ENCODE measurements at places on chromosomes 11 and 22. TPM values are rescaled to one million over a fixed set of nuclear protein-coding genes. Genes with fewer than 3 reads are reported as not detected.

DNA sequence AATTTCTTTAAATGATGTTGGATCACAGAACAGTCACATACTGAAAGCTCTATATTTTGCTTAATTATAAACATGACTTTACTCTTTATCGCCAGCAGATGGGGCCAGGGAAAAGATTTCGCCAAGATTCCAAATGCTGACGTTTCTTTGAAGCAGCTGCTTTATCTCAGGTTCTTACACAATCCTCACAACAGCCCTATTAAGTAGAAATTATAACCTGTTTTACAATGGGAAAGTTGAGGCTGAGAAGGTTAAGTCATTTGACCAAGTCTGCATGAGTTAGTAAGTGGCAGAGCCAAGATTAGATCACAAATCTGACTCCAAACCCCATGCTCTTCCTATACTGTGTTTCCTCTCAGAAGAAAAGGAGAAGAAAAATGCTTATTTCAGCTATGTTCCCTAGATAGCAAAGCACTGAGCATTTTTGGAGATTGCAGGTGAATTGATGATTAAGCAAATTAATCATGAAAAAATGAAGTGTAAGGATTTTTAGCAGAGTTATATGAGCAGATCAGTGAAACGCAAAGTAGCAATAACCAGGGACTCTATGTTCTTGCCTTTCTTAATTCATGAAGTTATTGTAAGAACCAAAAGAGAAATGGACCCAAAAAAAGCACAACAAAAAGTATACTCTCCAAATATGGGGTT lies 79.0 kb downstream of the AASDHPPT start:
- DNase-seq = peak; percentile 68

GRCh38 chr22:49992921-49993648 lies 19.5 kb downstream of the IL17REL start:
- peak; percentile 79 for DNase-seq

GRCh38 chr22:20408891-20409290 lies 14.9 kb downstream of the ZNF74 start:
- DNase-seq = no peak

DNA sequence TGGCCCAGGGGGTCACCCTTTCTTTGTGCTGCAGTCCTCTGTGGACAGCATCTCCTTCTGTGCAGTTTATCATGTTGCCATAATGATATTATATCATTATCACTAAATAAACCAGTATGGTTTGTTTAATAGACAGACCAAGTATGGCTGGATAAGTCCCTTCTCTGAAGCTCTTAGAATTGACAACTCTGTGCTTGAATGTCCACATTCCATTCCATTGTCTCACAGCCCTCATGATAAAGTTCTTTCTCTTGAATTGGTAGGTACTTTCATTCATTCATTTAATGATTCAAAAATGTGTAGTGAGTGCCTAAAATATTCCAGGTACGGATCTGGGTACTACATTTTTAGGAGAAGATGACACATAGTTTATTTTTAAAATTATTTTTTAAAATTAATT lies 7.8 kb downstream of the RPS6KA4 start:
- DNase-seq = no peak

DNA sequence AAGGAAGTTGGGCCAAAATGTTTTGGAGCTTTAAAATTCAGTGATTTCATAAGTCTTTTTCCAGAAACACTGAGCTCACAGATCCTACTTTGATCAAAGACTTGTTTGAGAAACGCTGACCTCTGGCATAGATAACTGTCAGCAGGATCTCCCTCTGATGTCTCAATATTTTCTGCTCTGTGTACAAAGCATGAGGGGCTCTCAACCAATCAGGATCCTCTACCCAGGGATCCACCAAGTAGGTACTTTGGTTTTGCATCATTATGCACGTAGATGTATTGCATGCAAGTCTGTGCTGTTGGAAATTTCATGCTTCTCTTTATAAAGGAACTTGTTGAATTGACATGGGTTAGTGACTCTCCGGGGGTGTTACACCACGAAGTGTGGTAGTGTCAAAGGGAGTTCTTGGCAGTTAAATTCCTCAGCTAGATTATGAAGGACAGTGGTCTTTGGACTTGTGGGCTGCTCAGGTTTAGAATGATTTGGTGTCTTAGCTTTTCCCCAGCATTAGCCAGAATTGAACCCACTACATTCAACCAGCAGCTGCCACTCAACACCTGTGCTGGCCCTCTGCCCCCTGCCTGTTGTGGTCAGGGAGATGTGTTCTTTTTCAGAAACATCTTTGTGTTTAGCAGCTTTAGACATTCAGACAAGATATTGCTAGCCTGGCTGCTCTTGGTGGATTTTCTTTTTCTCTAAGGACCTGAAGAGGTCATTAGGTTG lies 1.7 kb upstream of the DIXDC1 start:
- DNase-seq = no peak

DNA sequence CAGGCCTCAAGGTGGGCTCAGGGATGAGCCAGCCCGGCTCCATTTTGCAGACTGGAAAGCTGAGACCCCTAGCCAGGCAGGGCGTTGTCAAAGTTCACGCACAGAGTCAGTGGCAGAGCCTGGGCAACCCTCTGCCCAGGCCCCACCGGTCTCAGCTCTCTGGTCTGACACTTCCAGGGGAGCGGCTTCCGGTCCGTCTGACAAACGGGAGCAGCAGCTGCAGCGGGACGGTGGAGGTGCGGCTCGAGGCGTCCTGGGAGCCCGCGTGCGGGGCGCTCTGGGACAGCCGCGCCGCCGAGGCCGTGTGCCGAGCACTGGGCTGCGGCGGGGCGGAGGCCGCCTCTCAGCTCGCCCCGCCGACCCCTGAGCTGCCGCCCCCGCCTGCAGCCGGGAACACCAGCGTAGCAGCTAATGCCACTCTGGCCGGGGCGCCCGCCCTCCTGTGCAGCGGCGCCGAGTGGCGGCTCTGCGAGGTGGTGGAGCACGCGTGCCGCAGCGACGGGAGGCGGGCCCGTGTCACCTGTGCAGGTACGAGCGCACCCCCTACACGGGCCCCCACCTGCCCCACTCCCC lies 36.0 kb downstream of the CD6 start:
- DNase-seq = no peak

- no peak for DNase-seq
These were observed 12.2 kb downstream of the SLC43A3 start for GRCh38 chr11:57414612-57415212.

GRCh38 chr22:47276991-47277390 lies 514.5 kb downstream of the TBC1D22A start:
- no peak for DNase-seq

DNA sequence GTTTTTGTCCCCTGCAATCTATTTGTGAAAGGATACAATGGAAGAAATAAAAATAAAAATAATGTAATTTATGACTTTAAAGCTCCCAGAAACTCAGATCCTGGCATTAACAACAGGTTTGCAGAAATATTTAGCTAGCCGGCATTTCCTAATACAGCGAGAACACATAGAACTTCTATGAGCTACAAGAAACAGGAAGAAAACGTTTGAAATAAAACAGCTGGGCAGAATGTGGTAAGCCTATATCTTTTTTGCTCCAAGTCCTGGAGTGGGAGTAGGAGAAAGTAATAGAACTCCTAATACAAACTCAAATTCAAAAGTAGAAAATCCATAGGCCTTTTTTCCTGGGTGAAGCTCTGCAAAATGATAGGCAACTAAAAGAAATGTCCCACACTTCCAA lies 29.6 kb upstream of the FIBIN start:
- no peak for DNase-seq

- no peak for DNase-seq
These were observed 383.8 kb upstream of the NARS2 start for GRCh38 chr11:78958444-78958843.

- peak; percentile 64 for DNase-seq
These were observed 118.4 kb downstream of the RBFOX2 start for GRCh38 chr22:35910003-35910769.

GRCh38 chr11:130666781-130667251 lies 218.4 kb downstream of the ADAMTS15 start:
- peak; percentile 4 for DNase-seq

- DNase-seq = no peak
These were observed 179.1 kb upstream of the E2F8 start for GRCh38 chr11:19419808-19420207.

- DNase-seq = peak; percentile 84
These were observed 43.2 kb downstream of the NEU3 start for GRCh38 chr11:75031771-75032549.

DNA sequence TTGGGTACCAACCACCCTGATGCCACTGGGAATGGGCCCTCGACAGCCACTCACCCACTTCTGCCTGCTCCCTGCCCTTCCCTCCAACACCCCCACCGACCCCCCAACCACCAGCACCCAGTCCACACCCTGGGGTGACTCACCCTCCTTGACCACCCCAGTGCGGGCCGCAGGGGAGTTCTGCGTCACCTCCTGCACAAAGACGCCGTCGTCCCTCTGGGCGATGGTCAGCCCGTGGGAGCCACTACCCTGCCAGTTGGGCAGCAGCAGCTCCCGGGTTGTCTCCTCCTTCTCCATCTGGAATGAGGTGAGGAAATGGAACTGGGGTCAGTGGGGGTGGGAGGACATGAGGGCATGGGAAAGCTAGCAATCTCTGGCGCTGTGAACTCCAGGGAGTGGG lies 10.8 kb downstream of the AHNAK start:
- DNase-seq = no peak

Gene OVOL1
- not detected for total RNA-seq

Gene P2RY6
- 0.05 TPM for total RNA-seq

Gene RDX
- total RNA-seq = 217 TPM

Gene PRRG4
- 1.3 TPM for total RNA-seq

Gene IFITM10
- total RNA-seq = 0.33 TPM

Gene OR56A1
- total RNA-seq = 0.14 TPM

Data from dermis blood vessel endothelial cell (primary cell).